ENCODE measurements at places on chromosomes 1 and 21.

- DNase-seq: no peak
Observed at GRCh38 chr1:115331558-115332331, 6.3 kb downstream of the NGF start.

DNA sequence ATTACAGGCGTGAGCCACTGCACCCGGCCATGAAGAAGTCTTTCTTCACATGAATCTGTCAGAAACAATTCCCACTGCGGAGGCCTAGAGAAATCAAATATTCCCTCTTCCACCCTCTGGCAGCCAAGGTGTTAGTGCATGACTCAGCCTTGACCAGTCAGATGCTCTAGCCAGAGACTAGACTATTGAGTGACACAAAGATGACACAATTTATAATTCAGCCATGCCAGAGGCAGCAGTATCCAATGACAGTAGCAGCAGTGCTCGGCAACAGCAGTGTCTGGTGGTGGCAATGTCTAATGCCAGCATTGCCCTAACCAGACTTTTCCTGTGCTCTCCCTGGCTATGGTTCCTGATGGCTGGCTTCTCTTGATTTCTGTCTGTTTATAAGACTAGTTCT is 8.7 kb downstream of the CTXND2 start:
- no peak for DNase-seq

DNA sequence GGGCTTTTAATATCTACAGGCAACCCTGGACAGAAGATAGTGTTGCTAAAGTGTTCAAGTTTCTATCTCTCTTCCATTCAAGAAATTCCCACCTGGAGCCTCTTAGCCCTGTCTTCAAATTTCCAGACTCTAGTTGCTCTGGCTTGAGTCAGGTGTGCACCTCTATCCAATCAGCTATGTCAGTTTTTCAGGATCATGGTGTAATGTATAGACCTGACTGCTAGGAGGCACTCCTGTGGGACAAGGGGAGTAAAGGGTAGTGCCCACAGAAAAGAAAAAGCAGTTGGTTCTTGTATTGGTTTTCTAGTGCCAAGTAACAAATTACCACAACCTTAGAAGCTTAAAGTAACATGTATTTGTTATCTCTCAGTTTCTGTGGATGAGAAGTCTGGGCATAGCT is 6.2 kb upstream of the ZRANB2 start:
- DNase-seq: no peak

- DNase-seq: no peak
Observed at GRCh38 chr1:197439708-197440280, 171.7 kb downstream of the CRB1 start.

GRCh38 chr1:17403081-17403480 is 31.1 kb downstream of the PADI6 start:
- DNase-seq: no peak

GRCh38 chr1:151184211-151184610 is 5.8 kb downstream of the VPS72 start:
- no peak for DNase-seq

GRCh38 chr1:212457740-212458338 is 25.1 kb downstream of the NENF start:
- DNase-seq: peak; percentile 84

- DNase-seq: no peak
Observed at GRCh38 chr1:58909914-58910681, 126.3 kb upstream of the JUN start.

DNA sequence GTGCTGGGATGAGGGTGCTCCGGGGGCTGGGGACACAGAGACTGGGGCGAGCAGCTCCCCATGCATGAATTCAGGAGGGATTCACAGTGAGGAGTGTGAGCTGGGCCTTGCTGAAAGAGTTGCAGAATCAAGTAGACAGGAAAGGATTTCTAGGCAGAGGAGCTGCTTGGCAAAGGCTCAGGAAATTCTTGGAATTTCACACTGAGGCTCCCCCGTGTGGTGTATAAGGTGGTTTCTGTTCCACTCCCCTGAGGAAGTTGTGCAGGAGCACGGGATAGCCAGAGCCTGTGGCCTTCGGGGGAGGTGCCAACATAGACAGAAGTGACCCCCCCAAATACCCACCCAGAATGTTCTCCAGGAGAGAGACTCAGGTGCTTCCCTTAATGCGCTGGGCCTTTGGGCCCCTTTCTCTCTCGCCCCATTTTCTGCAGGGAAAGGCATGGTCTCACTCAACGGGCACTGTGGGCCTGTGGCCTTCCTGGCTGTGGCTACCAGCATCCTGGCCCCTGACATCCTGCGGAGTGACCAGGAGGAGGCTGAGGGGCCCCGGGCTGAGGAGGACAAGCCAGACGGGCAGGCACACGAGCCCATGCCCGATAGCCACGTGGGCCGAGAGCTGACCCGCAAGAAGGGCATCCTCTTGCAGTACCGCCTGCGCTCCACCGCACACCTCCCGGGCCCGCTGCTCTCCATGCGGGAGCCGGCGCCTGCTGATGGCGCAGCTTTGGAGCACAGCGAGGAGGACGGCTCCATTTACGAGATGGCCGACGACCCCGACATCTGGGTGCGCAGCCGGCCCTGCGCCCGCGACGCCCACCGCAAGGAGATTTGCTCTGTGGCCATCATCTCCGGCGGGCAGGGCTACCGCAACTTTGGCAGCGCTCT is 58.5 kb upstream of the ACTL8 start:
- no peak for DNase-seq

GRCh38 chr1:164611754-164612642 is 53.0 kb downstream of the PBX1 start:
- DNase-seq: no peak

DNA sequence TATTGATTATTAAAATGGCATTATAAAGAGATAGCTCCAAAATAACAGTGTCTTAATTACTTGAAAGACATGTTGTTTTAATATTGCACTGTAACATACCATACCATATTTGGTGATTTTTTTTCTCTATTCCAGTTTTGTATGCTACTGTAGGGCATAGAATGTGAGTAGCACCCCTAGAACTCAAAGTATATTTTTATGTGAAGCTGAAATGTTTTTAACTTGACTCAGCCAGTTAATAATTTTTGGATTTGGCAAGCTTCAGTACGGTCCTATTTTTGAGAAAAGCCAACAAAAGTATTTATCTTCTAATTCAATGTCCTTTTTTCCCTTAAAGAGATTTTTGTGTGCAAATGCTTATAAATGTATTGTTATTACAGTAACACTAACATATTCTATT is 593.8 kb downstream of the USP25 start:
- no peak for DNase-seq

- peak; percentile 66 for DNase-seq
Observed at GRCh38 chr1:3695326-3696217, 43.3 kb downstream of the TP73 start.

GRCh38 chr1:62781841-62782543 is 1.9 kb upstream of the ATG4C start:
- DNase-seq: peak; percentile 18

DNA sequence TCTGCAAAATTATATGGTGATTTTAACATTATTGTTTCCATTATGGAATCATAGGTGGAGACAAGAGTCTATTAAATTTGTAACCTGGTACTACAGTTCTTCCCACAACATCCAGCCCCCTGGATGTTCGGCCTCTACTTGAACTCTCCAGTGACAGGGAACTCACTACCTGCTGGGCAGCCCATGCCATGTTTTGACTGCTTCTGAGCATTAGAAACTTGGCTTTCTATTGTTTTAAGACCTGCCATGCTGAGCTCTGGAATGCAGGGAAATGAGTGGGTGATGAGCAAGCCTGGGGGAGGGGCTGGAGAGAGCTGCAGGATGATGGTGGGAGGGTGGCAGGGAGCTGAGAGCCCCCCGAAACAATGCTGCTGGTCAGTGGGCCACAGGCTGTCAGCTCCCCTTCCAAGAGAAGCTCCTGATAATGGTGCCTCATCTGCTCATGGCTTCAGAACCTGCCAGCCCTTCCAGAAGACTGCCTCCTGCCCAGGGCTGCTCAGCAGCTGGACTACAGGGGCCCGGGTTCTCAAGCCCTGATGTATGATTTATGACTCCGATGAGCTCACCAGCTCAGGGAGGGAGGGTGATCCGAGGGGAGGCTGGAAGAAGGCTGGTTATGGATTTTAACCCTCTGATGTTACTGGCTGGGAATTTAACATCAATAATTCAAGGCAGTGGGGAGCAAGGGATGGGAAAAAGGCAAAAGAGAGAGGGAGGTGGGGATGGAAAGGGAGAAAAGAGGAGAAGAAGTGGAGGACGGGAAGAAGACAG is 205.0 kb downstream of the HIVEP3 start:
- no peak for DNase-seq

- no peak for DNase-seq
Observed at GRCh38 chr1:201167041-201167991, 13.0 kb upstream of the TMEM9 start.

DNA sequence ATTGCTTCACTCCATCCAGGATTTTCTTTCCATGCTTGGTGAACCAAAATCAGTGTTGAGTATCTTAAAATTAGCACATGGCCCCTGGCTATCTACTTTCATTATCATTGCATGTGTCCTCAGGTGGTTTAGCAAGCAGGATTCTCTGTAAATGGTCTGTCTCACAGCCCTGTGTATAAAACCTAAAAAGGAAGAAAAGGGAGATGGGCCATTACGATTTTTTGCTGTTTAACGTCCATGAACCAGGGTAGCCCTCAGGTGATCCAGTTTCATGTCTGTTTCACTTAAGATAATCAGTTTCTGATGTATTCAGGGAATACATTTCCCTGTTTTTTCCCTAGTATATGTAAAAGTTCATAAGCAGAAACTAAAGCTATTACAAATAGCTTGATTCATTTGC is 238.2 kb downstream of the NFIA start:
- DNase-seq: no peak

DNA sequence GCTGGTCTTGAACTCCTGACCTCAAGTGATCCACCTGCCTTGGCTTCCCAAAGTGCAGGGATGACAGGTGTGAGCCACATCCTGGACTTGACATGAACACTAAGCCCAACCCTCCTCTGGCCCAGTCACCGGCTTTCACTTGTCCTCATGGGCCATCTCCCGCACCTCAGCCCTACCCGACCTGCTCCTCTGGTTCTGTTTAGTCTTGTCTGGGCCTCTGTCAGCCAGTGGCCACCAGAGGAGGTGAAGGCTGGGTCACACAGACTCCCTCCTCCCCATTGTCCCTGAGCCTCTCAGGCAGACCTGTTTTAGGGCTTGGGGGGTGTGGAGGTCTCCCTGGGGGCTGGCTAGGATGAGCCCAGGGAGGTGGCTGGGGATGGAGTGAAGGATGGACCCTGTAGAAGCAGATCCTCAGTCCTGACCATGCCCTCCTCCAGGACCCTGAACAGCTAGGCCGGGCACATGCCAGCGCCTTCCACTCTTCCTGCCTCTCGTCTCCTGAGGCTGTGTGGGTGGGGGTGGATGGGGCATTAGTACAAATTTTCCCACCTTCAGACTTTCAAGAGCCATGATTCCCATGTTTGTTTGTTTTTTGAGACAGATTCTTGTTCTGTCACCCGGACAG is 26.1 kb upstream of the UMODL1 start:
- no peak for DNase-seq

DNA sequence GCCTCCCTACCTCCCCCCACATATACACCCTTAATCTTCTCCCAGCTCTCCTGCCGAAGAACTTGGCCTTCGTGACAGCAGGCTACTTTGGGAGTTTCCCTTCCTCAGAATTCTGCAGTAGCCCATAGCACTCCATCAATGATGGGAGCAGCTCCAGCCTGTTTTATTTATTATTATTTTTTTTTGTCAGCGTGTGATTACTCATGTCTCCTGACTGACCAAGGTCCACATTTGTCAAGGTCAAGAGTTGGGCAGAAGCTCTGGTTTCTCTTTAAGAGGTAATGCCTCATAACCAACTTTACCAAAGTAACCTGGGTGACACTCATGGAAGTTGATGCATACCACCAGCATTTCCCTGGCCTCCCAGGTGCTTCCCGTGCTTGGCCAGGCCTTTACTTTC is 125.4 kb downstream of the ZZZ3 start:
- DNase-seq: no peak

GRCh38 chr1:151584278-151584677 is 27.6 kb upstream of the SNX27 start:
- DNase-seq: peak; percentile 51

- no peak for DNase-seq
Observed at GRCh38 chr1:24450857-24451397, 35.3 kb downstream of the NIPAL3 start.

- DNase-seq: no peak
Observed at GRCh38 chr1:219058891-219059820, 114.5 kb upstream of the LYPLAL1 start.

- DNase-seq: no peak
Observed at GRCh38 chr1:58823481-58824010, 39.7 kb upstream of the JUN start.

Measured in hematopoietic multipotent progenitor cell treated with erythropoietin and hydrocortisone succinate and interleukin-3 and kit ligand, for 6 days (in vitro differentiated cells).